ENCODE measurements at places on chromosomes 1 and 21.

DNA sequence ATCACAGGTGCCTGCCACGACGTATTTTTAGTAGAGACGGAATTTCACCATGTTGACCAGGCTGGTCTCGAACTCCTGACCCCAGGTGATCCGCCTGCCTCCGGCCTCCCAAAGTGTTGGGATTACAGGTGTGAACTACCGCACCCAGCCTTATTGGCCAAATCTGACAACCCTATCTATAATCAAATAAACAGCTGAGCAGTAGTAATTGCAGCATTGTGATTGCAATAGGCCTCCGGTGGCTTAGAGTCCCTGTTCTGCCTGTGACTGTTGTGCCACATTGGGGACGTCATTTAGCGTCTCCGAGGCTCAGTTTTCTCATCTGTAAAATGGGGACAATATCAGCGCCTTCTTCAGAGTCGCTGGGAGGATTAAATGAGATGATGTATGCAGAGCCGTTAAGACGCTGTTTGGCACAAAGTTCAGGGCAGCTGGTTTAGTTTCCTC is 569 bp upstream of the CAPN2 start:
- no peak for DNase-seq

GRCh38 chr1:223716302-223716862 is 4.0 kb downstream of the CAPN2 start:
- peak; percentile 24 for DNase-seq

DNA sequence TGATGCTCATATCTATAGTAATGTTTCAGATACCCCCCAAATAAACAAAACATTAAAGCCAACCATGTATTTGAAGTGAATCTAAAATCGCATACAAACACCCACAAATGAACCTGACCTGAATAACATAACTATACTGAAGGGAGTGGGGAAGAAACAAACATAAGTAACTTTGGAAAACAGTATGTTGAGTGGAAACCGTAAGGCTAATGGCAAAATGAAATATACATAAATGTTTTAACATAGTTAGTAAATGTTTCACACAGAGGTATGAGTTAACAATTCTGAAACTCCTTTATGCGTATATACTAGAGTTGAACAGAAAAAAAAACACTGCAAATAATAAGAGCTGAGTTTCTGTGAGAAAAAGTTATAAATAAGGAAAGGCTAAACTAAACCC is 125.6 kb downstream of the ACBD6 start:
- DNase-seq, result no peak

DNA sequence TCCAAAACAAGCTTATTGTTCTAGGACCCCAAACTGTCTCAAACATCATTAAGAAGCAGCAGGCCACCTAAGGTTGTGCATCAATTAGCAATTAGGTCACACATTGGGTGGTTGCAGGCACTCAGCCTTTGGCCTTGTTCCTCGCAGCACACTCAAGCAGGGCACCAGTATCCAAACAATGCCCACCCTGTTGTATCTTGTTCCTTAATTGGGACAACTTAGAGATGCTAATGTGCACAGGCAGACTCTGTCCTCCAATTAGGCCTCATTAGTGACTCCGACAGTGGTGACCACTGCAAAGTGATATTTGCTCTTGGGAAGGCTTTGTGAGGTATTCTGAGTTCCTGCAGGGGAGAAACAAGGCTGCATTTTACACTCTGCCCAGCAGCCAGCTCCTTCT is 515.1 kb upstream of the PTBP2 start:
- no peak for DNase-seq

DNA sequence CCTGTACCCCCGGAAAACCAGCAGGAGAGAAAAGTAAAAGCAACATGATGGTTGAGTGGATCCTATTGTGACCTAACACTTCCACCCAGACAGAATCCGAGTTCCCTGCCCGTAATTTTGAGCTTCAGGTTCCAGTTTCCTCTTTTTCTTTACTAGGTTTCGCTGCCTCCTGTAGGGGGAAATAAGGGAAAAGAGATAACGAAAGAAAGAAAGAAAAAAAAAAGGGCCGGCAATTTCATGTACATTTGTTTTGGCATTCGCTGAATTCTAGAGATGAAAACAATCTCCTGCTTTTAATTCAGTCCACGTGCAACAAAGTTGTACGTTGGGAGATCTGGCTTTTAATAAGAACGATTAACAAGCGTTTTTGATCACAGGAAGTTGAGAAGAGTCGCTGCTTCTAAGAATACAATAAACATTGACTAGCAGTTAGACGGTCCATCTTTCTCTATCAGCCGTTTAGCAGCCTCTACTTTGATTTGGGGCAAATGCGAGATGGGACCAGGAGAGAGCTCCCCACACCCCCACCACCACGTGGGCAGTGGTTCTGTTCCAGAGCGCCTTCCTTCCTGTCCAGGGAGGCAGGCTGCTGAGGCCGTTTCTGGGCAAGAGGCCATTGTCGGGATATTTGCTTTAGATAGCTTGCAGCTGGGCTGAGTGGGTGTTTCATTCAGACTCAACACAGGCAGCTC is 155.9 kb upstream of the RUNX1 start:
- no peak for DNase-seq

DNA sequence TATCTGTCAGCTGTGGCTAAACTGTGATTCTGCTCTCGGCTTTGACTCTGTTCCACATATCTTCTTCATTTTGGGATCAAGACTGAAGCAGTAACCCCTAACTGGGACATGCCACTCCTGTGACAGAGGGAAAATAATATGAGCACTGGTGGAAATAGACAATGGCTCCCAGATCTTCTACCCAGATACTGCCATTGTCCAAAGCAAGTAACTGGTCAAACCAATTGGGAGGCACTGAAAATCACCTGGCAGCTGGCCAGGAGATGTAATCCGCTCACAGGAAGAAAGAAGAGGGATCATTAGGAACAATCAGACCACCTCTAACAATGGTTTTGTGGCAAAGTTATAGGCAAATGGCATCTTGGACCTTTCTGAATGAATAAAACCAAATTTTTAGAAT is 10.7 kb downstream of the SNX7 start:
- no peak for DNase-seq

DNA sequence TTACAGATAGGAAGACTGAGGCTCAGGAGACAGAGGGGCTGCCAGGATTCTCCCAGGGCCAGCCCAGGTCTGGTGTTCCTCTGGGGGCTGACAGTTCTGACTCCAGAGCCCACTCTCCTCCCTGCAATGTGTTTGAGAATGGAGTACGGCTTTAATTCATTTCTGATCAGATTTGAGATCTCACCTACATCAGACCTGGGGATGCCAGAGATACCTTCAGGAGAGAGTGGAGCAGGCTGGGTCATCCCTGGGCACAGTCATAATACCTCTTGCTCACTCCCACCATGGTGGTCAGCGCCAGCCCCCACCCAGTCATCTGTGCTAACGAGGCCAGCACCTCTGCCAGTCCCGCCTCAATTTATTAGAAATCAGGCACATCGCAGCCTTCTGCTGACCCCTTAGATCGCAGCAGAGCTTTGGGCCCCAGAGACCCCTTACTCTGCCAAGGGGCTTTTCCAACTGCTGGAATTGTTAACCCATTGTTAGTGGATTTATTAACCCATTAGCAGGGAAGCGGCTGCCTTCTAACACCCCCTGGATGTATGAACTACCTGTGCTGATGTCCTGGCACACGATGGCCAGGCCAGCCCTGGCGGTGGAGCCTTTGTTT is 352.1 kb downstream of the MATN1 start:
- no peak for DNase-seq
